ENCODE measurements at places on chromosomes 16 and 17.

- peaks cover 15% of the 10 kb centered on the region for H3K27me3 ChIP-seq
- no peaks in the 10 kb centered on the region for H3K36me3 ChIP-seq
- H3K27ac ChIP-seq = no peak overlapping the region
- peaks cover 8% of the 10 kb centered on the region for H3K4me1 ChIP-seq
- no peak overlapping the region for H3K4me3 ChIP-seq
These were observed 121.8 kb upstream of the NOG start for GRCh38 chr17:56471696-56472095.

DNA sequence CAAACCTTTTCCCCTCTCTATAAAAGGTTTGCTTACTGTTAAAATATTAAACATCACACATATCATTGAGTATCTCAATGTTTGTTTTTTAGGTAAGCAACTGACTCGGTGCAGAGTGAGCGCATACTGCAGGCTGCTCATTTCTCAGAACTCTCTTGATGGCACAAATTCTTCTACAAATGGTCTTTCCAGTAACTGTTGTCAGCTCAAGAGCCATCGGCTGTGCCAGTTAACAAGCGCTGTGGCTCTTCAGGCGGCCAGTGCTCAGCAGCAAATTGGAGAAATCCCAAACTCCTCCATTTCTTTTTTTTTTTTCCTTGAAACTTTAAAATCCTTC lies 8.6 kb downstream of the ABCA3 start:
- H3K4me3 ChIP-seq = no peak overlapping the region
- H3K27ac ChIP-seq = no peak overlapping the region

DNA sequence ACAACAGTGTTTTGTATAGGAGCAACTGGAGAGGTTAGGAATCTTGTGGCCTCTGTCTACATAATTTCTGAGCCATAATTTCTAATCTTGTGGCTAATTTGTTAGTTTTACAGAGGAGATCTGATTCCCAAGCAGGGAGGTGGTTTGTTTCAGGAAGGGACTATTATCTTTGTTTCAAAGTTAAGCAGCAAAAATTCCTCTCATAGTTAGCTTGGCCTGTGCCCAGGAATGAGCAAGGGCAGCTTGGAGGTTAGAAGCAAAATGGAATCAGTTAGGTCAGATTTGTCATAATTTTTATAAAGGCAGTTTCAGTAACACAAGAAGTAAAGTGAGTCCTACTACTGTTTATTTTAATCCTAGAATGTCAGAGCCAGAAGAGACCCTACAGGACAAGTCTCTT lies 2.0 kb upstream of the RDM1 start:
- H3K27ac ChIP-seq = no peak overlapping the region
- H3K36me3 ChIP-seq = no peaks in the 10 kb centered on the region
- DNase-seq = no peak
- H3K4me1 ChIP-seq = peaks cover 16% of the 10 kb centered on the region

- no peaks in the 10 kb centered on the region for H3K4me1 ChIP-seq
- H3K4me3 ChIP-seq = no peak overlapping the region
- H3K27ac ChIP-seq = no peak overlapping the region
These were observed 48.5 kb downstream of the IRF8 start for GRCh38 chr16:85947230-85948137.

- H3K4me3 ChIP-seq = no peak overlapping the region
- no peaks in the 10 kb centered on the region for H3K36me3 ChIP-seq
- no peaks in the 10 kb centered on the region for H3K4me1 ChIP-seq
- H3K27ac ChIP-seq = no peak overlapping the region
- peaks cover 15% of the 10 kb centered on the region for H3K27me3 ChIP-seq
These were observed 161.5 kb downstream of the CCT6B start for GRCh38 chr17:34799751-34800150.

DNA sequence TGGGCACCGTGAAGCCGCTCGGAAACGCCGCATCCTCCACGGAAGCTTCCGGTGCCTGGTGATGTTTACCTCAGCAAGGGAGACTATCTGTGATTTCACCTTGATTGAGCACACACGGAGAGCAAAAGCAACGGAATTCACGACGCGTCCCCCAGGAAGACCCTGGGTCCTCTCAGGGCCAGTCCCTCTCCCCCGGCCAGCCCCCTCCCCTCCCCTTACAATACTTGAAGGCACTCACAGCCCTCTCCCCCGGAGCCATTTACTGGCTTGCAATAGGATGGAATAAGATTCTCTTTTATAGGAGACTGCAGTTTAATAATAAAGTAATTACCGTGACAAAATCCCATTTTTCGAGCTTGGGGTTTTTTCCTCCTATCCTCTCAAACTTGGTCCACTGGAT lies 104.7 kb downstream of the ENGASE start:
- no peak overlapping the region for H3K4me3 ChIP-seq
- H3K36me3 ChIP-seq = no peaks in the 10 kb centered on the region
- H3K27ac ChIP-seq = no peak overlapping the region
- H3K27me3 ChIP-seq = peaks cover 65% of the 10 kb centered on the region
- no peak for DNase-seq

GRCh38 chr17:12318571-12319266 lies 298.0 kb downstream of the MAP2K4 start:
- H3K27me3 ChIP-seq = peaks cover 3% of the 10 kb centered on the region
- no peak overlapping the region for H3K4me3 ChIP-seq
- DNase-seq = no peak
- no peaks in the 10 kb centered on the region for H3K36me3 ChIP-seq

DNA sequence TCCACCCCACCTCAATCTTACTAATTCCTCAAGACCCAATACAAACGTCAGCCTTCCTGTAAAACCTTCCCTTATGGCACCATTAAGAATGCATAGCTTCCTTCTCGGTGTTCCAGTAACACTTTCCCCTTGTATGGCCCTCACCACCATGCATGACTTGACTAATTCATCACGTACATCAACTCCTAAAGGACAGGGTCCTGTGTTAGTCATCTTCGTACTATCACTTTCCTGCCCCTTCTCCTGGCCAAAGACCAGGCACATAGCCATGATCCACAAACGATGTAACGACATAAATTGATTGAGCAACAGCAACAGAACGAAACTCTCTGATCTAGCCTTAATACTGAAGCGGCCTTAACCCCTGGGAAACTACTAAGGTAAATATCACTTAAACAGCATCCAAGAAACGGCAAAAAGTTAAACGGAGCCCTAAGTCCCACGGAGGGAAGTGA lies 612 bp downstream of the PSMD12 start:
- DNase-seq = no peak
- no peaks in the 10 kb centered on the region for H3K27me3 ChIP-seq

DNA sequence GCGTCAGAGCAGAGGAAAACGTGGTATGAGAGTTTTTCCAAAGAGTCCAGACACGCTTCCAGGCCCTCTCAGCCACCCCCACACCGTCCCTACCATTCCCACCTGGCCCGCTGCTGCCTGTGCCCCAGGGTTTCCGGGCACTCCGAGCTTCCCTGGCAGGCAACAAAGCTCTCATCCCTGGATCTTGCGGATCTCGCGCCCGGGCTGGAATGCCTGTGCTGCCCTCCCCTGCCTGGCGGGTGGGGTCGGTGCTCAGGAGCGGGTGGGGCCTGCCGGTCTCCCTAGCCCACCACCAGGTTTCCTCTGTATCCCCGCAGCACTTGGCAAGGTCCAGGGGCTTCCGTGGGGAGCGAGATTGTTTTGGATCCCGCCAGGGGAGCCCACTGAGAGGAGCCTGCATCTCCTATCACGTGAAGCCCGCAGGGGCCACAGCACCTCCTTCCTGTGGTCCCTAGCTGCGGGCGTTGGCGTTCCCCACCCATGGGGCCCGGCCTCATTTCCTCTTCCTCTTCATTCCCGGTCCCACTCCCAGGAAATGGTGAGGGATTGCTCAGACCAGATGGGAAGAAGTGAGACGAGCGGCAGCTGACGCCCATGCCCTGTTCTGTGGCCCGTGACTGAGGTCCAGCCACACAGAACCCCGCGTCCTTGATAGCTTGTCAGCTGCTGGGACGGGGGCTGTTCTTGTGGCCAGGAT lies 11.0 kb downstream of the TBC1D24 start:
- peaks cover 7% of the 10 kb centered on the region for H3K4me1 ChIP-seq
- H3K4me3 ChIP-seq = no peak overlapping the region
- H3K36me3 ChIP-seq = no peaks in the 10 kb centered on the region
- no peak overlapping the region for H3K27ac ChIP-seq
- no peaks in the 10 kb centered on the region for H3K27me3 ChIP-seq
- no peak for DNase-seq

DNA sequence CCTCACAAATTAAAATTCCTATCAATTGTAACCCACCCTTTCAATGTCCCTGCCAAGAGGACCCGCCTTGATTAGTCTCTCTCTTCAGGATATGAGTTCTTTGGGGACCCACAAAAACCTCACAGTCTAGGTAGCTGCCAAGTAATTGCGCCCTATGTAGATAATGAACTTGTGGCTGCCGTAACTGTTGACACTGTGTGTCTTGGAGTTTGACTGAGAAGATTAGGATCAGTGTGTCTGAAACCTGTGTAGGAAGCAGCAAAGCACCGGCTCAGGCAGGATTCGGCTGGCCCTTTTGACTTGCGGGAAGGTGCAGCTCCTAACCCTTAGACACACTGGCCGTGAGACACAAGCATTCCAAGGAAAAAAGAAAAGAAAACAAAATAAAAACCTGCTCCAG lies 17.8 kb upstream of the SLC6A4 start:
- H3K4me1 ChIP-seq = peaks cover 11% of the 10 kb centered on the region
- no peak overlapping the region for H3K4me3 ChIP-seq
- peak overlapping the region; percentile 85 for H3K27ac ChIP-seq
- H3K36me3 ChIP-seq = peaks cover 20% of the 10 kb centered on the region

- peak overlapping the region; percentile 97 for H3K4me3 ChIP-seq
- H3K36me3 ChIP-seq = no peaks in the 10 kb centered on the region
- DNase-seq = peak; percentile 26
- H3K4me1 ChIP-seq = peaks cover 59% of the 10 kb centered on the region
- peak overlapping the region; percentile 99 for H3K27ac ChIP-seq
These were observed 232.8 kb downstream of the SEC14L1 start for GRCh38 chr17:77373299-77374169.

DNA sequence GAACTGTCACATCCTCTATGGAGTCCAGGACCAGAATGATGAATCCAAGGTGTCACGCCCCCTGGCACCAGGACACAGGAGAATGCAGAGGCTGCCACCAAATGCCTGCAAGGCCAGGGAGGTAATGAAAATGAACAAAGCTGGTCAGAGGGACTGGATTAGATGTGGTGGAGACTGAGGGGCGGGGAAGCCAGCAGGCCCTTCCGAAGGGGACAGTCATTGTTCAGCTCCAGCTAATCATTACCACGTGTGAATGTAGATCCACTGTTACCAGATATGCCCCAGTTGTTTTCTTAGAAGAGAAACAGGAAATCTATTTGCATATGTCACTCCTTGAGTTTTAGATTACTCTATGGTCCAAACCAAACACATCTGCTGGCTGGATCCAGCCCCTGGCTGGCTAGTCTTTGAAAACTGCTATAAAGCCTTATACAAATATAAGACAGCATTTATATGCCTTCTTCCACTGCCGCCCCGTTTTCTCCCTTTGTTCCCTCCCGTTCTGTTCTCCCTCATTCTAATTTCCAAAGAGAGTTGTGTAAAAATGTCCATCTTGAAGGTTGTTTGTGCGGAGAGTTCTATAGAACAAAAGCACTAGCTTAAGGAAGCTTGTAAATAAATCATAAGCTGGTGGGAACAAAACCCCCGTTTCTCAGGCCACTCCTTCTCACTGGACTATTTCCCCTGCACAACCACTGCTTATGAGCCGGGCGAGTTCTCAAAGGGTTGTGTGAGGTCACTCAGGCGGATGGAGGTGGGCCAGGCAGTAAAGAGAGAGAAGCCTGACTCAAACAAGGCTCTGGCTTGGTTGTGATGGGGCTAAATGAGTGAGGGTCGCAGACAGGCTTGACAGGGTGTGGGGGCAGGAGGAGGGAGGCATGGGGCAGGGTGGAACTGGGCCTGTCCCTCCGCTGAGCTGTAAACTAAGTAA lies 14.2 kb downstream of the CRYM start:
- peak overlapping the region; percentile 22 for H3K4me3 ChIP-seq
- H3K27me3 ChIP-seq = no peaks in the 10 kb centered on the region
- no peak for DNase-seq
- peak overlapping the region; percentile 94 for H3K27ac ChIP-seq
- H3K36me3 ChIP-seq = no peaks in the 10 kb centered on the region

DNA sequence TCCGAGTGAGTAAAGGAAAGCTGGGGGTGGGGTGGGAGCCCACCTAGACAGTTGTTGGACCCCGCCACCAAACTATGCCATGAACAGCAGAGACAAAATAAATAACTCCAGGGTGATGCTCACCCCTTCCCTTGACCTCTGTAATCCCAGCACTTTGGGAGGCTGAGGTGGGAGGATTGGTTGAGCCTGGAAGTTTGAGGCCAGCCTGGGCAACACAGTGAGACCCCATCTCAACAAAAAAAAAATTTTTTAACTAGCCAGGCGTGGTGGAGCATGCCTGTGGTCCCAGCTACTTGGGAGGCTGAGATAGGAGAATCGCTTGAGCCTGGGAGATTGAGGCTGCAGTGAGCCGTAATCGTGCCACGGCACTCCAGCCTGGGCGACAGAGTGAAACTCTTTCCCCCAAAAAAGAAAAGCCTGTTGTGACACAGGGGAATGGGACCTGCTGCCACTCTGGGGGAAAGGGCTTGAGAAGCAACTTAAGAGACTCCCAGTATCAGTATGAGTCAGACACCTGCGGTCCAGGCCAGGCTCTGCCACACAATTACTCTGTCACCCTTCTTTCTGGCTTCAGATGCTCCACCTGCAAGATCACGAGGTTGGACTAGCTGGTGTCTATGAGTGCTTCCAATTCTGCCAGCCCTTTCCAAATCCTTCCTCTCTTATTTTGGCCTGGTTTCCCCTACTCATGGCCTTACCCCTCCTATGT lies 5.0 kb downstream of the SGCA start:
- H3K36me3 ChIP-seq = no peaks in the 10 kb centered on the region
- no peak overlapping the region for H3K4me3 ChIP-seq
- H3K27me3 ChIP-seq = peaks cover 11% of the 10 kb centered on the region
- H3K4me1 ChIP-seq = peaks cover 16% of the 10 kb centered on the region

GRCh38 chr17:693791-694638 lies 20.6 kb downstream of the VPS53 start:
- H3K36me3 ChIP-seq = peaks cover 16% of the 10 kb centered on the region
- no peaks in the 10 kb centered on the region for H3K4me1 ChIP-seq
- no peak for DNase-seq
- H3K27me3 ChIP-seq = no peaks in the 10 kb centered on the region

GRCh38 chr17:27245230-27245696 lies 48.7 kb upstream of the WSB1 start:
- H3K4me1 ChIP-seq = peaks cover 23% of the 10 kb centered on the region
- no peak overlapping the region for H3K4me3 ChIP-seq
- H3K36me3 ChIP-seq = no peaks in the 10 kb centered on the region
- H3K27me3 ChIP-seq = no peaks in the 10 kb centered on the region
- no peak overlapping the region for H3K27ac ChIP-seq

GRCh38 chr16:86300746-86301481 lies 209.4 kb upstream of the FOXF1 start:
- DNase-seq = no peak
- H3K27ac ChIP-seq = peak overlapping the region; percentile 1
- peaks cover 13% of the 10 kb centered on the region for H3K4me1 ChIP-seq
- peak overlapping the region; percentile 66 for H3K4me3 ChIP-seq

GRCh38 chr17:28331891-28332420 lies 3.3 kb downstream of the IFT20 start:
- H3K27ac ChIP-seq = no peak overlapping the region
- peaks cover 8% of the 10 kb centered on the region for H3K36me3 ChIP-seq
- H3K27me3 ChIP-seq = no peaks in the 10 kb centered on the region
- DNase-seq = no peak
- H3K4me3 ChIP-seq = no peak overlapping the region
- peaks cover 18% of the 10 kb centered on the region for H3K4me1 ChIP-seq

GRCh38 chr17:62657690-62658089 lies 30.2 kb downstream of the MRC2 start:
- H3K4me3 ChIP-seq = no peak overlapping the region
- DNase-seq = no peak
- H3K27ac ChIP-seq = no peak overlapping the region
- peaks cover 4% of the 10 kb centered on the region for H3K27me3 ChIP-seq

GRCh38 chr17:33523577-33523981 lies 230.5 kb upstream of the ASIC2 start:
- no peak overlapping the region for H3K27ac ChIP-seq
- DNase-seq = no peak
- H3K36me3 ChIP-seq = no peaks in the 10 kb centered on the region
- peaks cover 30% of the 10 kb centered on the region for H3K27me3 ChIP-seq
- no peaks in the 10 kb centered on the region for H3K4me1 ChIP-seq
- no peak overlapping the region for H3K4me3 ChIP-seq

All from progenitor cell of endocrine pancreas (in vitro differentiated cells).